Stimulated activated CD4-positive, alpha-beta T cell treated with anti-CD3 and anti-CD28 coated beads, Interleukin-15, amount 100 ng/mL, for 48 hours (primary cell): ENCODE measurements at places on chromosomes 6 and 20.
A peak's percentile ranks its signal among the peaks of the same experiment; 100 is the strongest.

DNA sequence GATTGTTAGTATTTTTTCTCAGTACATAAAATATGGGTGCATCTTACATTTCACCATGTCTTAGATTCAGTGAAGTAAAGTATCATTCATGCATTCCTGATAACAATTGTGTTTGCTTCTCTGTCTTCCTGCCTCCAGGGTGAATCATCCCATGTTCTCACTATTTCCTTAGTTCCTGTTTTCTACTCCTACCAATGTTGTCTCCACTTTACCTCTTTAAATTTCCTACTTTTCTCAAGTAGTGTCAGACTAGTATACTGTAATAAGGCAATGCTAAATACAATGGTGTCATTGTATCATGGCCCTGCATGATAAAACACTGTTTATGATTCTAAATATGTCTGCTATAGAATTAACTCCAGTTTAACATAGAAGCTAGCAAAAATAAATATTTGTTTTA is 37.4 kb upstream of the GABRR1 start:
- DNase-seq, result no peak

DNA sequence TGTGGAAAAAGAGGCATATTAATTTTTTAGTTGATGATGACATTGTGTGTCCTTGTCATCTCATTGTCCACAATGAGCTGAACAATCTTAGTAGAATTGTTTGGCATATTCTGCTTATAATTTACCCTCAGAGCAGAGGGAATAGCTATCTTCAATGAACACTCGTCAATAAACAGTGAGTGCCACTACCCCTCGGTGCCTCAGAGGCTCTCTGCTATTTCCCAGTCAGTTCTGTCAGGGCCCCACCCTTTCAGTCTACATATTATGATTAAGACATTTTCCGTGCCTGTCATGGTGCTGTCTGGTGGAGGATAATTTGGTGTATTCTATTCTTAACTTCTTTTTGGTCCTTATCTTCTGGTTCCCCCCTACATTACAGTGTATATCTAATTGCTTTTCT is 31.2 kb downstream of the NUS1 start:
- no peak for DNase-seq

GRCh38 chr6:146289816-146290588 is 253.6 kb upstream of the RAB32 start:
- no peak for DNase-seq

DNA sequence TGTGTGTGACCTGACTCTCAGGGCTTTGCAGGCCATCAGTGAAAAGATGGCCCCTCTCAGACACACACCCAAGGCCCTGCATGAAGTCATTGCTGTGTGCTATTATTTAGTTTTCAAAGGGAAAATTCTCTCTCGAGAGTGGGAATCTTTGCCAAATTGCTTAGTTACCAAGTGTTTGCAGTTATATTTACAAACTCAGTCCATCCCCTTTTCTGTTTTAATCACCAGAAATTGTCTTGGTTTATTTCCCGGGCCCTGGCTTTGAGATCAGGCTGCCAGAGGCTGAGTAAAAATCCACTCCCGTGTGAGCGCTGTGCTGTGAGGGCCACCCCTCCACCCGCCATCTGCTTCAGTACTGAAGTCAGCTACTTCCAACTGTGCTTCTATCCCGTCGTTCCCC is 163.1 kb downstream of the SOD2 start:
- no peak for DNase-seq

DNA sequence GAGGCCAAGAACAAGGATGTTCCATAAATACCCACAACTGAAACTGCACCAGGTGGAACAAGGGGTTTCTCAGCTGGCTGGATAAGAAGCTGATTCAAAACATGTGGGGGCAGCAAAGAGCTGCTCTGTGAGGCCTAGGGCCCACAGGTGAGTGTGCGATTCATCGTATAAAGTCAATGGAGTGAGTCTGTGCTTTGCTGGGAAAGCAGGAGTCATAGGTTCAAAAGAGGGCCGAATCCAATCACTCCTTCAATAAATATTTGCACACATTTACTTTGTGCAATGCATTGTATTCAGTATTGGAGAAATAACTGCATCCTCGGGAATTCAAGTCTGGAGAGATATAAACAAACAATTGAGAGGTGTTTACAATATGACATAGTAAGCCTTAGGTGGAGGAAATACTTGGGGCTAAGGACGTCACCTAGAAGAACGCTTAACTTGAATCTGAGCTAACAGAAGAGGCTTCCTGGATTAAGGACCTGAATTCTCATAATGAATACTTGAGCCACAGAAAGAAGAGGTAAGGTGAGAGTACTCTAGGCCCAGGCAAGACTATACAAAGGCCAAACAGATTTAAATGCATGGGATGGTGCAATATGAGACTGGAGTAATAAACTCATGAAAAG is 83.7 kb upstream of the TMEM30A start:
- DNase-seq, result no peak

GRCh38 chr6:65289491-65289890 is 417.5 kb downstream of the EYS start:
- DNase-seq, result no peak

DNA sequence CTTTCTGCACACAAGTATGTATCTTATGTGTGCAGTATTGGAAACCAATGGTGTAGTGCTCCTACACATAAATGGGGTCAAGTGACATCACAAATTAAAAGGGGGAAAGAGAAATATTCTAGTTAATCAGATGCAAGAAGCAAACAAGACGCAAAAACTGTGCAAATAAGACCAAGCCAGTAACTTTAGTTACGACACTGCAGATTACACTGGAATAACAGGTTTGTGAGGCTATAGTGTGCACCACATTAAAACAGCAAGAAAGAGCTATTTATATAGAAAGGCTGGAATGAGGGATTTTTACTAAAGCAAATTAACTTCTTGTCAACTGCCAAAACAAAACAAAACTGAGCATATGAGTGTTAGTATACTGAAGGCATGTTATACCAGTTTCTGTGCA is 45.8 kb downstream of the NR2E1 start:
- DNase-seq, result no peak

GRCh38 chr6:7535498-7535897 is 6.0 kb upstream of the DSP start:
- DNase-seq, result no peak

- no peak for DNase-seq
These were observed 27.4 kb upstream of the SCRT2 start for GRCh38 chr20:703006-703405.

- peak; percentile 53 for DNase-seq
These were observed 29.2 kb upstream of the ALDH8A1 start for GRCh38 chr6:134979142-134979541.

GRCh38 chr6:40706178-40706577 is 119.0 kb upstream of the LRFN2 start:
- no peak for DNase-seq

- no peak for DNase-seq
These were observed 27.2 kb upstream of the QKI start for GRCh38 chr6:163387317-163387716.

- DNase-seq, result no peak
These were observed 15.0 kb upstream of the CCN6 start for GRCh38 chr6:112038756-112039430.

DNA sequence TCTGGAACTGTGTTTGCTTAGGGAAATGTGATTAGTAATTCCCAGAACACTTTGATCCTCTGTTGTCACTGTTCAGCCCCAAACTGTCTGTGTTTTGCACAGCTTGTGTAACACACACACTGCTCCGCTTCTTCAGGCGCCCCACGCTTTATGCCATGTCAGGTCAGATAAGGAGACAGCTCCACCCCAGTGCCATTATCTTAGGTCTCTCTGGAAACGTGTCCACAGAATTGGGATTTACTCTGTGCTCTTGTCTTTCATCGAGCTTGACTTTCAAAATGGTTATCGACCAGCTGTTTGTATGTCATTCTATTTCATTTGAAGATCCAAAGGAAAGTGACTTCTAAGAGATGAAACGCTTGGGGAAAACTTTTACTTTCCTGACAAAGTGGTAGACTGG is 106.4 kb upstream of the SSTR4 start:
- no peak for DNase-seq

DNA sequence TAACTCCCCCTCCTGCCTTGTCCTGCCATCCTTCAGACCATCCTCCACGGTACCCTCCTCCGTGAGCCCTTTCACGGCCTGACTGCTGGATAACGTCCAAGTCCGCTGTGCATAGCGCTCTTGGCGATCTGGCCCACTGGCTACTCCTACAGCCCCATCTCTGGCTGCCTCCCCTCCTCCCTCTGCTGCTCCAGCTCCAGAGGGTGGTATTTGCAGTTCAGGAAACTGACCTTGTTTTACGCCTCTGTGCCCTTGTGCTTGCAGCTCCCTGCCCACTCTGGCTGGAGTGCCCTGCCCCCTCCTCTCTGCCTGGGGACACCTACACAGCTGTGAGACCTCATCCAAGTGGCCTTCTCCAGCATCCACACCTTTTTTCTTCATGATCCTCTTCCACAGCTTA is 6.5 kb upstream of the RREB1 start:
- no peak for DNase-seq

- DNase-seq, result no peak
These were observed 15.9 kb downstream of the GPR31 start for GRCh38 chr6:167141667-167142432.

GRCh38 chr20:34472246-34472925 is 43.8 kb upstream of the DYNLRB1 start:
- no peak for DNase-seq

GRCh38 chr6:122385857-122386612 is 13.4 kb upstream of the HSF2 start:
- no peak for DNase-seq

GRCh38 chr20:61898405-61898804 is 167.3 kb downstream of the TAF4 start:
- DNase-seq, result no peak

DNA sequence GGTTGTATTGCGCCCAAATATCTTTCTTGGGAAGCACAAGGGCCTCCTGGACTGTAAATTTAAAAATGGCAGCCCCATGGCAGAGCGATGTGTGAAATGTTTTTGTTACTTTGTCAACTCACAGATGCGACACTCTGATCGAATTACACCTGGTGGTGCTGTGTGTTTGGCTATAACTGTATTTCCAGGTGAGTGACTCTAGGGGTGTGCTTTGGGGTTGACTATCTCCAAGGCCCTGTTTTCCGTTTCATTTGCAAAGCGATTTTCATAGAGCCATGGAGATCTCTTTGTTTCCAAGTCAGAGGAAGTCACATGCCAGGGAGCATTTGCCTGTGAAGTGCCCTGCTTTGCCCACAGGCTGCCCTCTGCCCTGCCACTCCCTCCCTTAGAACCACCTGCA is 93.5 kb downstream of the CDC5L start:
- no peak for DNase-seq

GRCh38 chr6:5644523-5645185 is 362.1 kb downstream of the NRN1 start:
- DNase-seq, result no peak

DNA sequence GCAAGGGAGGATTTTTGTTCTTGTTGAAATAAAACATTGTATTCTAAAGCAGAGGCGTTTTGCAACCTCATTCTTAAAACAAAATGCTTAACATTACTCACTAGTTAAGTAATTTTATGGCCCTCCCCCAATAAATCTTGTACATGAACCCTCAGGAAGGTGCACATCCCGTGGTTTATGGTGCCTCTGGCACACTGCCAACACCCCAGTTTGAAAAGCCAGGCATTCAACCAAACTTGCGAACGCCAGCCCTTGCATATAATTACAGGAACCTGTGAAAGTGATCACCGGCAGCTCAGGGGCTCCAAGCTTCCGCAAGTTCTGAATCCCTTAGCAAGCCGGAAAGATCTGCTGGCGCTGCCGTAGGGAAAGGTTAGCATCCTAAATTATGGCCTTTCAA is 1109.0 kb upstream of the FLRT3 start:
- no peak for DNase-seq

- DNase-seq, result no peak
These were observed 57.9 kb upstream of the RCAN2 start for GRCh38 chr6:46549155-46549554.

GRCh38 chr20:43448748-43449535 is 8.8 kb upstream of the SRSF6 start:
- DNase-seq, result peak; percentile 10

DNA sequence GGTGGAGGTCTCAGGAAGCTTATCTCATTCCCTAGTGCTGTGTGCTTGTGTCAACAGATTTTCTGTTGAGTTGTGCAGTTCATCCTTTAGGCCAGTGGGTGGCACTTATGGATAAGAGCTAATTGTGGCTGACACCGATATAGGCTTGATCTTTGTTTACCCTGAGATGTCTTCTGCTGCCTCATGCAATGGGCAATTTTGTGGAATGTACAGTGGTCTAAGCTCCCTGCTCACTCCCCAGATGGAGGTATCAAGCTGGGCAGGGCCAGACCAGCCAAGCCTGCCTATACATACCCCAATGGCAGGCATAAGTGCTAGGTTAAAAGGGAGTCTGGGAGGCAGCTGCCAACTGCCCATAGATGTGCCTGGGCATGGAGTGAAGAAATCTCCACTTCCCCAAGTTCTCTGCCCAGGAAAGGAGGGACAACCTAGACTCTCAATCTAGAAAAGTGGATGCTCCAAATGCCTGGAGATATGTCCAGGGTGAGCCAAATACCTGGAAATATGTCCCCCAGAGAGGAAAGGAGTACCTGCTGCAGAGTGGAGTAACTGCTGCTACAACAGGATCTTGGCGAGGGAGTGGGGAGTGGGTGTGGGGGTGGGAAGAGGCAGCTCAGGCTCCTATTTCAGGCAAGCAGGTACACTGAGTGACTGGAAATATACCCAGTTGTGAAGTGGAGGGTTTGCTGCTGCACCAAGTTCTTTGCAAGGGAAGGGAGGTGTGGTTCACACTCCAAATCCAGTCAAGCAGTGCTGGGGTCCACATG is 53.2 kb upstream of the ARG1 start:
- peak; percentile 22 for DNase-seq

GRCh38 chr6:159229651-159230051 is 60.5 kb downstream of the FNDC1 start:
- DNase-seq, result no peak

GRCh38 chr20:61131944-61132343 is 120.1 kb upstream of the CDH4 start:
- DNase-seq, result no peak
